Kidney (tissue), 22 donors: ENCODE measurements at places on chromosomes 16 and 17. TPM values are rescaled to one million over a fixed set of nuclear protein-coding genes. Genes with fewer than 3 reads are reported as not detected.

Gene OR4D2
- total RNA-seq, result not detected

- no peaks in the 10 kb centered on the region for H3K4me1 ChIP-seq
- no peak for DNase-seq
- H3K27ac ChIP-seq, result no peak overlapping the region
- no peaks in the 10 kb centered on the region for H3K36me3 ChIP-seq
- H3K4me3 ChIP-seq, result no peak overlapping the region
Measured at GRCh38 chr16:61382435-61382834, 653.8 kb downstream of the CDH8 start.

- no peak for DNase-seq
- H3K4me1 ChIP-seq, result no peaks in the 10 kb centered on the region
- H3K36me3 ChIP-seq, result no peaks in the 10 kb centered on the region
- H3K4me3 ChIP-seq, result no peak overlapping the region
- no peak overlapping the region for H3K27ac ChIP-seq
Measured at GRCh38 chr17:9203771-9204425, 182.6 kb downstream of the NTN1 start.

DNA sequence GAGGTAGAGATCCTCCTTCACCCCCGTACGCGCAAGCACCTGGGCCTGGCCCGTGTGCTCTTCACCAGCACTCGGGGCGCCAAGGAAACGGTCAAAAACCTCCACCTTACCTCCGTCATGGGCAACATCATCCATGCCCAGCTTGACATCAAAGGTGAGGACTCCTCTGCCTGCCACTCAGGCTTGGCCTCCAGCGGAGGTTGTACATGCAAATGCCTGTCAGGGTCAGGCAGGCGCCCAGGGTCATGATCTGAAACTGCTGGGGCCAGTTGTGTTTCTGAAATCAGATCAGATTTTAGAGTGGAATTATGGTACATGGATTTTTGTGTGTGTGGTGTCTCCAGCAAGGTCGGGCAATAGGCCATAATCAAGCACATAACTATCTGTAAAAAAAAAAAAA, 3.8 kb downstream of the SETD1A start:
- no peak overlapping the region for H3K4me3 ChIP-seq
- H3K27ac ChIP-seq, result no peak overlapping the region
- no peak for DNase-seq
- peaks cover 7% of the 10 kb centered on the region for H3K4me1 ChIP-seq
- H3K27me3 ChIP-seq, result no peaks in the 10 kb centered on the region

GRCh38 chr17:40699853-40700252, 3.7 kb downstream of the KRT24 start:
- no peak overlapping the region for H3K4me3 ChIP-seq
- no peak overlapping the region for H3K27ac ChIP-seq
- H3K4me1 ChIP-seq, result peaks cover 5% of the 10 kb centered on the region
- DNase-seq, result no peak
- H3K36me3 ChIP-seq, result no peaks in the 10 kb centered on the region
- H3K27me3 ChIP-seq, result no peaks in the 10 kb centered on the region

GRCh38 chr16:66261826-66262225, 104.7 kb upstream of the CDH5 start:
- H3K36me3 ChIP-seq, result no peaks in the 10 kb centered on the region
- no peak overlapping the region for H3K27ac ChIP-seq
- H3K27me3 ChIP-seq, result no peaks in the 10 kb centered on the region
- DNase-seq, result no peak
- no peak overlapping the region for H3K4me3 ChIP-seq
- H3K4me1 ChIP-seq, result no peaks in the 10 kb centered on the region

Gene DHX8
- total RNA-seq, result 53.9 TPM

GRCh38 chr17:54907376-54907775, 6.7 kb downstream of the TOM1L1 start:
- H3K27me3 ChIP-seq, result no peaks in the 10 kb centered on the region
- H3K4me1 ChIP-seq, result peaks cover 15% of the 10 kb centered on the region
- H3K27ac ChIP-seq, result no peak overlapping the region
- H3K4me3 ChIP-seq, result no peak overlapping the region
- no peaks in the 10 kb centered on the region for H3K36me3 ChIP-seq
- DNase-seq, result no peak

GRCh38 chr17:82351713-82352488, 7.1 kb upstream of the TEX19 start:
- H3K4me3 ChIP-seq, result no peak overlapping the region
- DNase-seq, result peak; percentile 93
- no peaks in the 10 kb centered on the region for H3K36me3 ChIP-seq
- no peaks in the 10 kb centered on the region for H3K27me3 ChIP-seq
- no peaks in the 10 kb centered on the region for H3K4me1 ChIP-seq

DNA sequence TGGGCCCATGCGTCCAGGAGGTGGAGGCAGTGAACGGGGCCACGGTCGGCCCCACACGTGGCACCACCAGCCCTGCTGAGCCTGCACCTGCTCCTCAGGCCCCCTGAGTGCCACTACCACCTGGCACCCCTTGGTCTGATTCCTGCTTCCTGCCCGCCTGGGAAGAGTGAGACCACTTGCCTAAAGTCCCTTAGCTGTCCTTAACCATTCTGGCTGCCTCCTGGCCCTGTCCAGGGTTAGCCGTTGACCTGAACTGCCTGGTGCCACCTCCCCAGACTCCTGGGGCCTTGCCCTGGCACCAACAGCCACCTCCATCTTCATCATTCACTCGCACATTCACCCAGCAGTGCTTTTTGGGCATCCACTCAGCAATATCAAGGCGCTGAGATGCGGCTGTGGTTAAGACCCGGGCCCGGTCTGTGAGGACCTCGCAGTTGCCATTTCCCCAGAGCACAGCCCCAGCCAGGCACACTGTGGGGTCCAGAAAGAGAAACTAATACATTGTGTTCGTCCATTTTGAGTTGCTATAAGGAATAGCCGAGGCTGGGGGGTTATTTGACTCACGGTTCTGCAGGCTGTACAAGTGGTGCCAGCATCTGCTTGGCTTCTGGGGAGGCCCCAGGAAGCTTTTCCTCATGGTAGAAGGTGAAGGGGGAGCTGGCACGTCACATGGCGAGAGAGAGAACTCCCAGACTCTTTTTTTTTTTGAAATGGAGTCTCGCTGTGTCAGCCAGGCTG, 318.4 kb downstream of the SEC14L1 start:
- H3K36me3 ChIP-seq, result no peaks in the 10 kb centered on the region
- DNase-seq, result no peak
- H3K27ac ChIP-seq, result no peak overlapping the region
- no peak overlapping the region for H3K4me3 ChIP-seq
- no peaks in the 10 kb centered on the region for H3K27me3 ChIP-seq

Gene OR4D1
- total RNA-seq, result 0.06 TPM

DNA sequence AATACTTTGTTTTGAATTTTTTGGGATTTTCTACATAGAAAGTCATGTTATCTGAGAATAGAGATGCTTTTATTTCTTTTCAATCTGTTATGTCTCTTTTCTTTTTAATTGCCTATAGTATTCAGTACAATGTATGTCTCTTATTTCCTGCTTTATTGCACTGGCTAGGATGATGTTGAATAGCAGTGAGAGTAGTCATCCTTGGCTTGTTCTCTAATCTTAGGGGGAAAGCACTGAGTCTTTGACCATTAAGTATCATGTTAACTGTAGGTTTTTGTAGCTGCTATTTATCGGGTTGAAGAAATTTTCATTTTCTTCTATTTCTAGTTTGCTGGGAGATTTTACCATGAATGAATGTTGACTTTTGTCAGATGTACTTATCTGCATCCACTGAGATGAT, 10.0 kb upstream of the ABCA3 start:
- H3K4me3 ChIP-seq, result no peak overlapping the region
- H3K36me3 ChIP-seq, result no peaks in the 10 kb centered on the region
- no peaks in the 10 kb centered on the region for H3K4me1 ChIP-seq
- H3K27ac ChIP-seq, result no peak overlapping the region
- no peaks in the 10 kb centered on the region for H3K27me3 ChIP-seq

Gene MILR1
- 17.8 TPM for total RNA-seq

GRCh38 chr16:1642148-1642547, 30.0 kb downstream of the CRAMP1 start:
- DNase-seq, result no peak
- H3K27ac ChIP-seq, result no peak overlapping the region
- no peaks in the 10 kb centered on the region for H3K4me1 ChIP-seq
